Fibroblast of mammary gland (primary cell): ENCODE measurements at places on chromosomes 3 and 15.

DNA sequence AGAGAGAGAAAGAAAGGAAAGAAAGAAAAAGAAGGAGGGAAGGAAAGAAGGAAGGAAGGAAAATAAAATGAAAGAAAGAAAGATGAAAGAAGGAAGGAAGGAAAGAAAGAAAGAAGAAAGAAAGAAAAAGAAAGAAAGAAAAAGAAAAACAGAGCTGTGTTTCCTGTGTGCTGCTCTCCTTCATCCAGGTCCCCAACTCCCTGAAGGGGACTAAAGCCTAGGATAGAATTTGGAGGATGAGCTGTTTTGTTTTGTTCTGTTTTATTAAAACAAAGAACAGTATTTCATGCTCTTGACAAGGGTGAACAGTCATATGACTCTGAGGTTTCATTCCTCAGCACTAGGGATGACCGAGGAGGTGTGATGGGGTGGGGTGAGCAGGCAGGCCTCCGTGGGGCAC is 164.8 kb upstream of the NDN start:
- DNase-seq = no peak

DNA sequence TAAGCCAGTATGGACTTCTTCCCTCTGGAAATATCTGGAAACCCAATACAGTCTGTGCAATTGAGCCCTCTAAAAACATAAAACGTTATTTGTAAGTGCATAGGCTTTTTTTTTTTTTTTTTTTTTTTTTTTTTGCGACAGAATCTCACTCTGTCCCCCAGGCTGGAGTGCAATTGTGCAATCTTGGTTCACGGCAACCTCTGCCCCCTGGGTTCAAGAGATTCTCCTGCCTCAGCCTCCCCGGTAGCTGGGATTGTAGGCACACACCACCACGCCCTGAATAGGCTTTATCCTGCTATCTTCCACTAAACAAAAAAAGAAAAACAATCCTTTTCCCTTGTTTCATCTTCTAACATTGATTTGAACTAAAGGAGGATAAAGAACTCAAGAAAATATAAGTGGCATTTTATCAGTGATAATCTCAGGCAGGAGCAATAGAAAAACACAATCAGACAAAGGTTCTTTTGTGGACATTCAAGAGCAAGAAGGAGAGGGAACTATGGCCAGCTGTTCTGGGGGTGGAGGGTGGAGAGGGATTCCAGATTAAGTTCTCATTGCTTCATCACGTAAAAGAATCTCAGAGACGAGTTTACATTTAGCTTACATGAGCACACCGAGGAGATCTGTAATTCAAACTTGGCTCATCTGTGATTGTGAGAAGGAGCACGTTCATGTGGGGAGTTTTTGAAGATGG is 68.6 kb downstream of the ITGB5 start:
- DNase-seq = peak; percentile 64

GRCh38 chr3:105869861-105870755 is 1.3 kb upstream of the CBLB start:
- DNase-seq = no peak

DNA sequence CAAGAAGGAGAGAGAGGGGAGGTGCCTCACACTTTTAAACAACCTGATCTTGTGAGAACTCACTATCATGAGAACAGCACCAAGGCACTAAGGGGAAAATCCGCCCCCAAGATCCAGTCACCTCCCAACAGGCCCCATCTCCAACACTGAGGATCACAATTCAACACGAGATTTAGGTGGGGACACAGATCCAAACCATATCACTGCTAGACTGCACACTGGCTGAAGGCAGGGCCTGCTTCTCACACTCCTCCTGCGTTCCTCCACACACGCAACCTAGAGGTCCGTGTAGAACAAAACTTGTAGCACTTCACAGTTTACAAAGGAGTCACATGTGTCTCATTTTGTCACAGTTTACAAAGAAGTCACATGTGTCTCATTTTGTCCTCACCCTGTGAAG is 97.8 kb downstream of the DAPK2 start:
- DNase-seq = no peak

GRCh38 chr3:71400986-71401451 is 182.5 kb downstream of the FOXP1 start:
- no peak for DNase-seq

DNA sequence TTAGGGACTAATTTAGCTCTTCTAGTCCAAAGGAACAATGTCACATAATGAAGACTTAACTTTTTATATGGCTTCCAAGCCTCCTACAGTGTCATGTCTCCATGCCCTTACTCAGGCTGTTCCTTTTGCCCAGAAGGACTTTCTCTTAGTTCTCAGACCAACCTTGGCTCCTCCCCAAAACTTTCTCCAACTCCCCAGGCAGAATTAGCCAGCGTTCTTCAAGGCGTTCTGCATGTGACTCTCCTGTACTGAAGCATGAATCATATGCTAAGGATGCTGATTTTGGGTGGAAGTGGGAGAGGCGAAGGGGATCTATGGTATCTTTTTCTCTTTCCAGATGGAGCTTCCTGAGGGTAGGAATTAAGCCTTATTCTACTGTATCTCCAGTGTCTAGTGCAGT is 335.1 kb upstream of the ICE2 start:
- DNase-seq = peak; percentile 41

DNA sequence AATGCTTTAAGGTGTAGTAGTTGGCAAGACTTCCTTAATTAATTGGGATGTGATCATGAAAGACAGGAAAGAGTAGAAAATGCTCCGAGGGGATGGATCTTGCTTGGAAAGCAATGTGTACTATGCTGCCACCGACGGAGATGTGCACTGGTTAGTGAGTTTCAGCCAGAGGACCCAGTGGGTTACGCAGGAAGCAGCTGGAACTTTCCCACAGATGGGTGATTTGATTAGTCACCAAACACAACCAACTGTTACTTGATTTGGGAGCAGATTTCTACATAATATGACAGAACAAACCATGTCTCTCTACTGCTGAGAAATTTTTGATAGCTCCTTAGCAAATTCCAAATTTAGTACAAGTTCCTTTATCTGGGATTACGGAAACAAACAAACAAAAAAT is 245.4 kb upstream of the MCTP2 start:
- DNase-seq = peak; percentile 48

- DNase-seq = peak; percentile 98
Observed at GRCh38 chr3:184176377-184177330, 2.0 kb downstream of the AP2M1 start.

DNA sequence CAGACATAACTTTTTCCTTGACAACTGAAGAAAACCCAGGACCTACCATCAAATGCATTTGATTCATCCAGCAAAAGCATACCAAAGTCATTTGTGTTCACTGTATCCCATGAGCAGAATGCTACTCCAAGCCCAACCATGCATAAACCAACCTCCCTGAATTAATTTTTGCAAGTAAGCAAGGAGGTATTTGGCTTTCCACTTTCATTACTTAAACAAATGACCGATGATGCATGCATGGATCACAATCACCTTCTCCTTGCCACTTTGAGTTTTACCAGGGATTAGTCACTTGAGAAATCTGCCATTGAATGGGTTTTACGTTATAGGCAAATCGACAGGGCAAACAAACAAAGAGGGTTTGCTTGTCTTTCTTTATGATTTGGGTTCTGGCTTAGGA is 214.8 kb downstream of the FMN1 start:
- DNase-seq = peak; percentile 93

DNA sequence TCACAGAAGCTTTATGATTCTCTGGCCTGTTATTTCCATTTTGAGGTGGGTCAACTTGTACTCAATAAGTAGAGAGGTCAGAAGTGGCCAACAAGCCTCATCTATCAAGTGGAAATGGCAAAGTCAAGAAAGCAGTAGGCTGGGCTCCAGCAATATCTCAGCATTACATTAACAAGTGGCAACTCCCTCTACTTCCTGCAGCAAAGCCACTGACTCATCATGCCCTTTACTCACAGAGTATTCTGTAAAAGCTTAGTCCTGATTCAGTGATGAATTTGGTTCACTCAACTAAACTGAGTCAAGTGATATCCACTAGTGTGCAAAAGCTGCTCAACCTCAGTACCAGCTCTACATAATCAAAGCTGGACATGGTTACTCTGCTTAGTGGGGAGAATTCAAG is 954.6 kb downstream of the EPHA3 start:
- peak; percentile 55 for DNase-seq

- DNase-seq = no peak
Observed at GRCh38 chr15:52153900-52154895, 37.0 kb downstream of the GNB5 start.

DNA sequence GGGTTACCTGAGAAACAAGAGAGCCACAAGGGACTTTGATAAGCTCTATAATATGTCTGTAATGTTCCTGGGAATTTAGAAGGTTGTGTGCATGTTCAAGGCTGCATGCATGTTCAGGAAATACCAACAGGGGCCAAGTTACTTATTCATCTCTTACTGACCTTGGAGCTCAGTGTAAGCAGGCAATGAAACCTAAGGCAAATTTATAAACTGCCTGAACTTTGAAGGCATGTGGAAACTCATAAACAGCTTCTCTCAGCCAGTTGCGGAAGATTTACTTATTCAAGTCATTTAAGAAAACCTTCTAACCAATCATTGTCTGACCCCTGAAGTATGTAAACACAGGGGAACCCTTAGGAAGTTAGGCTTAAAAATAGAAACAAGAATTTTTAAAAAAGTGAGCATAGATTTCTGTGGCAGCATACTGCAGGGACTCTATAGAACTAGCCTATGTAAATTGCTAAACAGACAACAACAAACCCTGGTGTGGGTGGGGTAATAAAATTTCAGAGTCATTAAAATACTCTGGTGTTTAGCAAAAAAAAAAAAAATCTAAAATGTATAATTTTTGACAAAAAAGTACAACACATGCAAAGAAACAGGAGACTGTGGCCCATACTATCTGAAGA is 57.2 kb downstream of the SLC15A2 start:
- DNase-seq = no peak

GRCh38 chr15:67803299-67803698 is 22.0 kb upstream of the SKOR1 start:
- DNase-seq = no peak

DNA sequence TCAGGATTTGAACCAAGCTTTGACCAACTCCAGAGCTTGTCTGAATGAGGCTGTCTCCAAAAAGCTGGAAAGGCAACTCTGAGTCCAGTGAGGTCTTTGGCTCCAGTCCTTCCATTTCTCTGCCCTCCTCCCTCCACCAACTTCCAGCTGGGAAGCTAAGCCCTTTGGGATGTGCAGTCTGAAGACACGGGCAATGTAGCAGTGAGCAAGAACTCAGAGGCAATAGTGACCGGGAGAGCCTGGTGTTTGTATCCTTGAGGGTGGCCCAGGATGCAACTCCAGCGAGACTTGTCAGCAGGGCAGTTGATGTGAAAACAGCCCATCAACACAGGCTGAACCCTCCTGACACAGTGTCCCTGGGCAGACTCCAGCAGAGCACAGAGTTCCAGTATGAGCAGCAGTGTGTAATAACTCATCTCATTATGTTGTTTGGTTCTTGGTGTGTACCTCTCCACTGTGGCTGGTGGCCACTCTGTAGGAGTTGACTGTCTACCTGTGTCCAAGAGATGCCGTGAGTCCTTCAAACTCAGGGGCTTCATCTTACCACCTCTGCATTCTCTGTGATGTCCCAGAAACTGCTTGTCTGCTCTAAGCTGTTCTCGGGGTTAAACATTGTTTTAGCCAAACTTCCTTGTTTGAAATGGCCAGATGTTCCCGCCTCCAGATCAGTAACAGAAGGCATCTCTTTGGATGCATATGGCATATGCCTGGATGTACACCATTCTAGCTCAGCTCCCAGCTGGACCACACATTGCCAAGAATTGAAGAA is 6.6 kb downstream of the CDCP1 start:
- DNase-seq = peak; percentile 77

DNA sequence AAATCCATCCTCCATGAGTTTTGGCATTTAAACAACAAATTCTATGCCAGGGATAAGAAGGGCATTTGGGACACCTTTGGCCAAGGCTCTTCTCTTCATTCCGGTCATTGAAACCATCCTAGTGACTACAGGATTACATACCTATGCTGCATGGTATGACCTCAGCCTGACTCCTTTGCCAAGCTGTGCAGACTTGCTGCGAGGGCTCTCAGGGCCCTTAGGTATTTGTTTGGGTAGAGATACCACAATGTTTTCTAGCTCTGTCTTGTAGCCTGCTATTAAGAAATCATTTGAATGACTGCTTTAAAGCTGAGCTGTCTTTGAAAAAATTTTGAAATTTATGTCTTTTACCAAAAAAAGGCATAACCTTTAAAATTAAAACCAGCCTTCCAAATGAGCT is 749.8 kb upstream of the SGO1 start:
- no peak for DNase-seq

DNA sequence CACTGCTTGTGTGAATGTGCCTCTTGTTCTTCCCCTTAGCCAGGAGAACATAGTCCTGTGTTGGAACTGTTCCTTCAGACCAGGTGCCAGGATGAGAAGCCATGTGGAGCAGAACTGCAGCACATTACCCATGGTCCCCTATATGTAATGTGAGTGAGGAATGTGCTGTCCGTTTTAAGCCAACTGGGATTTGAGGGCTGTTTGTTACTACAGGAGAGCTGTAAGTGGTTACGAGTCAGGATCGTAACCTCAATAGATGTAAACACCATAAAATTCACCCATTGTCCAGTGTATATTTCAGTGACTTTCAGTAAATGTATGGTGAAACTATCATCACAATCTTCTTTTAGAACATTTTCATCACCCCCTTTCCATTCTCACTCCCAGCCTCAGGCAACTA is 10.1 kb upstream of the SCAP start:
- peak; percentile 25 for DNase-seq

DNA sequence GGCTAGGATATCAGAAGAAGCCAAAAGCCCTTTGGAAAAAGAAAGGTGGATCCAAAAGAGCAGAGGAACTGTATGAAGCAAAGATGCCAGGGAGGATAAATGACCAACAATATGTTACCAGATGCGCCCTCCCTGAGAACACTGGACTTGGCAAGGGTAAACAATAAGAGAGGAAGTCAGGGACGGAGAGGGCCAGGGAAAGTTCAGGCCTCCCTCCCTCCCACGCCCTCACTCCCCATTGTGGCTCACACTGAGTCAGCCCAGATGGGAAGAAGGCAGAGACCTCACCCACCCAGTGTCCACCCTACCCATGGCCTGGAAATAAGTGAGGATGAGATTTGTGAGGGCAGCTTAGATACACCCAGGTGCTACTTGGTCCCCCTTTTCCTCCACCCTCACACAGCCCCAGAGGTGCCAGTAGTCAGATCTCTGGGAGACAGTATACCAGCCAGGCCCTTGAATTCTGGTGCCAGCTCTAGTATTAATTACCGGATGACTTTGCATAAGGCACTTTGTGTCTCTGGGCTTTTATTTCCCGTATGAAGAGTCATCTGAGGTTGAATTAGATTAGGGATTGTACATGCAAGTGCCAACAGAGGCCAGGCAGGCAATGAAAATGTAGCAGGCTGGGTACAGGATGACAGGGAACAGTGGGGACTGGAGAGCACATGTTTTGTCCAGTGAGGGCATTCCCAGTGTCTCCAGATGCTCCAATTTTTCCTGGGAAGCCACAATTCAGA is 35.1 kb upstream of the FRMD4B start:
- peak; percentile 81 for DNase-seq

- DNase-seq = no peak
Observed at GRCh38 chr3:72407766-72408165, 440.5 kb downstream of the SHQ1 start.

- DNase-seq = no peak
Observed at GRCh38 chr15:55741833-55742497, 987 bp downstream of the PRTG start.

GRCh38 chr3:104982130-104982529 is 384.6 kb upstream of the ALCAM start:
- no peak for DNase-seq
